Inflammatory macrophage treated with lipopolysaccharide for 4 hours (primary cell): ENCODE measurements at places on chromosomes 7 and 10.
A peak's percentile ranks its signal among the peaks of the same experiment; 100 is the strongest.

DNA sequence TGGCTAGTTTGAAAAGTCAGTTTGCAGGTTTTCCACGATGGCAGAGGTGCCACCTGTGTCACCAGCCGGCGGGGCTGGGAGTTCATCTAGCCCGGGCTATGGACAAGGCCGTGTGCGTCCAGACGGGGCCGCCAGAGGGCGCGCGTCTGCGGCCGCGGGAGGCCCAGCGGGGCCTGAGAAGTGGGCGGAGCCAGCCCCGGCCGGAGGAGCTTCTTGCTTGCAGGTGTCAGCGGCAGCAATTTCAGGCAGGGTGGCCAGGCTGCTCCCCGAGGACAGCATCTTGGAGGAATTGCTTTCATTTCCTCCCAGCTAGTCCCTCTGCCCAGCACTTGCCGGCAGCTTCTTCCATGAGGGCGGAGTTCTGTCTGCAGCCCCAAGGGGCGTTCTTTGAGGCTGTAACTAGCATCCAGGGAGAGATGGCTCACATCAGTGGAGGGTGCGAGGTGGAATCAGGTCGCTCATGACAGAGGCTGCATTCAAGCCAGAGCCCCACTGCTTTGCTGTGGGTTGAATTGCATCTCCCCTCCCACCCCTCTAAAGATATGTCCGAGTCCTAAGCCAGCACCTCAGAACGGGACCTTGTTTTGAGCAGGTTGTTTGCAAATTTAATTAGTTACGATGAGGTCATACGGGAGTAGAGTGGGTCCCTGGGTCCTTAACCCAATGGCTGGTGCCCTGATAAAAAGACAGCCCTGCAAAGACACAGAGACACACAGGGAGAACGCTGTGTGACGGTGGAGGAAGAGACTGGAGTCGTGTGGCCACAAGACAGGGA lies 85.9 kb upstream of the MKI67 start:
- peak; percentile 84 for DNase-seq

GRCh38 chr10:116665541-116666125 lies 44.9 kb downstream of the PNLIPRP2 start:
- DNase-seq = no peak

DNA sequence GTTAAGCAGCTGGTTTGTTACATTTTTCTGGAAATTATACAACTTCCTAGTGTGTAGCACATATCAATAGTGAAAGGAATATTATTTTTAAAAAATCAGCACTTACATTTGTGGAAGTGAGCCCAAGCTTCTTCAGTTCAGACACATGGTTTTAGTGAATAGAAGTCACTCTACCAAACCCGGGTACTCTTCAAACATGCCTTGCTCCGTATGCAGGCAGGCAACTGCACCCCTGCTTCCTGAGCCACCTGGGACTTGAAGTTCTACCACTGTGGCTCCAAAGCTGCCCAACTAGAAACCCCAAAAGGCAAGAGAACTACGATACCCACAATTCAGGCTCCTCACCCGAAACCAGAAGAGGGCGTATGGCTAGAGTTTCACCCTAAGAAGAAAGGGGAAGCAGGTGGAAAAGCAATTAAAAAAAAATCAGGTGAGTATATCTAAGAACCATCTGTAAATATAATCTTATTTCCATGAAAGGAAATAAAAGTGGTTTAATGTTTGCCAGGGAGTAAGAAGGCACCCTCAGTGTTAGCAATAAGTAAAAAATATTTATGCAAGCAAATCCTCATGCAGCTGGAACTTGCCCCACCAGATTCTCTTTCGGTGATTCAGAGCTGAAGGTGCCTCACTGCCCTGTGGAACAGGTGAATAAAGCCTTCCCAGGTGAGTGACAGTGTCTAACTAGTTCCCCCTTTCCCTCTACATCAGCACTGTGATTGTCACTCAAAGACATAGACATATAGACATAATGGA lies at the start of gene MACC1:
Gene MACC1 (minus strand): TSS at position 192 of the 756 bp plus-strand sequence. CDS start 55,522 bp downstream, outside the sequence.
- DNase-seq = peak; percentile 76

GRCh38 chr10:78078539-78079330 lies 45.1 kb downstream of the RPS24 start:
- no peak for DNase-seq

GRCh38 chr10:47415520-47416304 lies 31.6 kb upstream of the ZNF488 start:
- no peak for DNase-seq

GRCh38 chr10:97713339-97713825 lies at the start of gene MARVELD1:
Gene MARVELD1 (plus strand): TSS chr10:97713730. CDS start chr10:97713877, 147 bp downstream.
- DNase-seq = no peak

- no peak for DNase-seq
These were observed 225.9 kb downstream of the TRIL start for GRCh38 chr7:28732071-28732869.

DNA sequence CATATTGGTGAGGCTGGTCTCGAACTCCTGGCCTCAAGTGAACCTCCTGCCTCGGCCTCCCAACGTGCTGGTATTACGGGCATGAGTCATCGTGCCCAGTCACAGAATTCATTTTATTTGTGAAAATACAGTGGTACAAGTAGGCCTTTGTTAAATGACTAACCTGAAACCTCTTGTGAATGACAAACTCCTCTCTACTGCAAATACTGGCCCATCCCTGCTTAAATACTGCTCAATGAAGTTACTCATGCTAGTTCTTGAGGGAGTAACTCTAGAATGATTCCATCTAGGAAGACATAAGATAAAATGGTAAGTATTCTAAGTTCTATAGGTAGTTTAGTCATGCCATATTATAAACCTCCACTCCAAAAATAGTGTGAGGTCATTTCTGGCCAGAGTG lies 80.7 kb downstream of the UBE2H start:
- DNase-seq = no peak

DNA sequence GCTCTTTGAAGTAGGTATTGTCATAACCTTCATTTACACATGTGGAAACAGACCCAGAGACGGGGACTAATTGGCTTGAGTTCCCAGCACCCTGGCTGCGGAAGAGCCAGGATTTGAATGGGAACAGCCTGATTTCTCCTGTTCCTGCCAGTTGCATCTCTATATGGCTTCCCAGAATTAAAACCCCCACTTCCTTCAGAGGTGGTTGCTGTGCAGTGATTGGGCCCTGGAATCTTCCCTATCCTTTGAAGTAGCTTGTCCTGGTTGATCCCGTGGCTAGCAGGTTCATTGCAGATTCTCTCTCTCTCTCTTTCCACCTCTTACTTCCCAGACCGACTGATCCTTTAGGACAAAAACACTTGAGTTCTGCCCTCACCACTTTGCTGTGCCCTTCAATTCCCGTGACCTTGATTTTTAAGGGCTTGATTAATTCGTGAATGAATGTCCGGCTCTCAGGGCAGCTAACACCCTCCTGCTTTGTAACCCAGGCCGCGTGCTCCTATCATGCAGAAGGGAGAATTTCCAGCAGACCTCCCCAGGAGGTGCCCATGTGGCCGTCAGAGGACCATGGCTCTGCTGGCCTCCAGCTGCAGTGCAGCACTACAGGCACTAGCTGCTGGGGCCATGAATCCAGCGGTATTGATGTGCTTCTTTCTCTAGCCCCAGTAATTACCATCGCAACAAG lies 120.6 kb upstream of the AGK start:
- DNase-seq = no peak

GRCh38 chr10:43253461-43254198 lies 13.2 kb downstream of the RASGEF1A start:
- DNase-seq = no peak

DNA sequence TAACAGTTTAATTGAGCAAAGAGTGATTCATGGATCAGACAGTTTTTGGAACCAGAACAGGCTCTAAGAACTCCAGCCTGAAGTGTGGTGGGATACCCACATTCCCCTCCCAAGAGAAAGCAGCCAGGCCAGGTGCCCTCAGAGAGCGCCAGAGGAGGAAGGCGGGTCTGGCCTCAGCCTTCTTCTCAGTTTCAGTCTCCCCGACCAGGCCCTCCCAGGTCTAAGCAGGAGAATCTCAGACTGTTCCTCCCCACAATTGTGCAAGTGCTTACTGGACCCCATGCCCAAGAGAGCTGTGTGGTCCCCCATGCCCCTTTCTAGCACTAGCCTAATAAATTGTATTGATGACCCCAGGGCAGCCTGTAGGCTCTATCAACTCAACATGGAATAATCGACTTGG lies 25.6 kb downstream of the PPIF start:
- no peak for DNase-seq

- DNase-seq = no peak
These were observed 53.8 kb downstream of the HGF start for GRCh38 chr7:81715984-81716588.

DNA sequence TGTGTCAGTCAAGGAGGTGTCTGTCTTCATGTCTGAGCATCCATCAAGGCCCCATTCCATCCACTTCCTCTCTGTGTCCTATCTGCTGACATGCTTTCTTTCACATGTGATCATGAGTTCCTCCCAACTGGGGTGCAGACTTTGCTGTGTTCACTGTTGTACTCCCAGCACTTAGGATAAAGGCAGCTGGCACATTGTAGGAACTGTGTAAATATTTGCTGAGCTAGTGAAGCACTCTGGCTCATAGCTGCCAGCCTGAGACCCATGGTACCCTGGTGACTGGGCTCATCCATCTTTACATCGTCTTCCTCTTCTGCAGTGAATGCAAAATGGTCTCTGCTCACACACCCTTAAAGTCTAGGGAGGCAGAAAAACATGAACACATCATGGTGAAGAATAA lies 242.2 kb upstream of the IGFBP3 start:
- DNase-seq = no peak

DNA sequence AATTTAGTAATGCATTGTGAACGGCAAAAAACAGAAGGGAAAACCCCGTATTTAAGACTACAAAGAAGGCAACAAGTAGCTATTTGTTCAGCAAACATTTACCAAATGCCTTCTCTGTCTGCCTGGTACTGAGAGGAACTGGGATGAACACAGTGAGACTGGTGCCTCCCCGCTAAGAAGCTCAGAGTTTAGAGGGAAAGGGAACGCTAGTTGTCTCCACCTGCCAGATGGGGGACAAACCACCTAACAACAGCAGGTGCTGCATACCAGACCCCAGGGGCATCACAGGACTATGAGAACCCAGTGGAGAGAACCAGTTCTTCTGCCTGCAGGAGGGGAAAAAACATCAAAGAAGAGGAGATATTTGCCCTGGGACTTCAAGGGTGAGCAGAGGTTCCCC lies 147.1 kb downstream of the SLC25A13 start:
- no peak for DNase-seq

GRCh38 chr7:144842377-144842851 lies 6.6 kb upstream of the TPK1 start:
- peak; percentile 94 for DNase-seq

GRCh38 chr7:3282457-3282856 lies 18.6 kb upstream of the SDK1 start:
- no peak for DNase-seq

GRCh38 chr10:19832699-19833098 lies 16.5 kb downstream of the PLXDC2 start:
- peak; percentile 76 for DNase-seq

- DNase-seq = no peak
These were observed 536.3 kb downstream of the KCNMA1 start for GRCh38 chr10:77101341-77101740.

DNA sequence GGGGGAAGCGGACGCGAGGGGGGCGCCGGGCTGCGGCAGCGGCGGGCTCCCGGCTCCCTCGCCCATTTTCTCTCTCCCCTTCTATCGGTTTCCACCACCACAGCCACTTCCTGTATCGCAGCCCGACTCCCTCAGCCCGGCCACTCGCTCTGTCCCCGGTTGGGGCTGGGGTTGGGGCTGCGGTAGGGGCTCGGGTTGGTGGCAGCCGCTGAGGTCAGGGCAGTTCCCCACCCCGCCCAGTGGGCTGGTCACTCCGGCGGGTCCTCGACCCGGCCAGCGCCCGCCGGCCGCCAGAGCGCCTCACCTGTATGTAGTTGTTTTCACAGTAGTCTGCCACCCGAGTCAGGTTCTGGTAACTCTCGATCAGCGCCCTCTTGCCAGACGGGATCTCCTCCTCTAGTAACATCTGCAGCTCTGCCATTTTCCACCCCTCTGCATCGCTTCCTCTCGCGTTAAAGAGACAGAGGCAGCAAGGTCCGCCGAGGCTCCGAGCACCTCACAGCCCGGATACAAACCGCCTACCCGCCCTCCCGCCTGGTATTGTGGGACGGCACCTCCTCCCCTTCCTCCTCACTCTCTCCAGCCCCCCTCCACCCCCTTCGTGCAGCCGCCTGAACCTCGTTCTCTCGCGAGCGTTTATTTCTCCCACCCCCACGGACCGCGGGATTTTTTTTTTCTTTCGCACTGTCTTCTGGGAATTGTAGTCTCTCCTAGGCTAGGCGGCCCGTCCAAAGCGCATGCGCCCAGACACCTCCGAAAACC lies at the start of gene ABI1:
Gene ABI1 (minus strand): TSS at position 516 of the 762 bp plus-strand sequence. CDS start 95 bp downstream, at position 421.
- peak; percentile 99 for DNase-seq

- DNase-seq = no peak
These were observed 988.4 kb downstream of the KCNMA1 start for GRCh38 chr10:76649254-76649653.

DNA sequence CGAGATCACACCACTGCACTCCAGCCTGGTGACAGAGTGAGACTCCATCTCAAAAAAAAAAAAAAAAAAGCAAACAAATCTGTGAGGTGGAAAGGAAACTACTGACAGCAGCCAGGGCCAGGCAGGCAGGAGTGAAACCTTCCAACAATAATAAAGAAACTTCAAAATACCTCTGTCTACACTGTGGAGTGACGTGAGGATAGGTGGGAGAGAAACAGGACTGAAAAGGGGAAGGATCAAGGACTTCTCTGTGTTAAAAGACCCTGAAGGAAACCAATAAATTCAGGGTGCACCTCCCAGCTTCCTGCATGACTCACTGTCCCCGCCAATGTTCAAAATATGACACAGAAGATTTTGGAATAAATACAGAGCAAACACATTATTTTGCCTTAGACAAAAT lies 82.9 kb downstream of the KIAA1549 start:
- DNase-seq = no peak

DNA sequence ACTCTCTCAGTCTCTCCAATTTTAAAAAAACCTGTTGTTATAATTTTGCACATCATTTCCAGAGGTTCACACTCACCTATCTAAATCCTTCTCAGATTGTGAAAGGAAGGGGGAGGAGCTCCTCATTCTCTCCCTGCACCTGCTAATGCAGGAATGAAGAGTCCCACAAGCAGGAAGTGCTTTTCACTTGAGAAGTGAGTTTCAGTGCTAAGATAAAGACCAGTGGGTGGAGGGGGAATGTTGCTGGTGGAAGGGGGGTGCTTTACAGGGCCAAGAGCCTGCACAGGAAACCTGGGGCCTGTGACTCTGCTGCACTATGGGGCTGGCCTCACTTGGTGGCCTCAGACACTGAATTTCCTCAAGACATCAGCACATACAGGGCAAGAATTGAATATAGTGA lies 176.4 kb downstream of the PTPN20 start:
- DNase-seq = no peak

- DNase-seq = no peak
These were observed 444.2 kb upstream of the C7orf33 start for GRCh38 chr7:148146346-148146745.
